ENCODE measurements at places on chromosomes 4 and X.
A peak's percentile ranks its signal among the peaks of the same experiment; 100 is the strongest.

GRCh38 chr4:17762726-17763125, 18.7 kb downstream of the FAM184B start:
- no peak for DNase-seq

DNA sequence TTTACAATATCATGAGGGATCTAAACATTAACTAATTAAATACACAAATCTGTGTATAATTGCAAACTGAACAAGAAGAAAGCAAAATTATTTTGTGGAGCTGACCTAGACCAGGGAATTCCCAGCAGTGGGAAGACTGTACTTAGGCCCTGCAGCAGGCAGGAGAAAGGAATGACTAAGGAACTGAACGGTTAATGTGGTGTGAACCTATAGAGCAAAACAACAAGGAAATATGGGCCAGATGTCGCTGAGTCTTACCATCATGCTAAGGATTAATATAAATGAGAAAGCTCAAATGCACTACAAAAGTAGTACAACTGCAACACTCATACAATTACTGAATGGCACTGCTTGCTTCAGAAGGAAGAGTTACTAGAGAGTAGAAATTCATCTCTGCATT, 120.3 kb upstream of the ATXN3L start:
- no peak for DNase-seq

GRCh38 chrX:105647749-105648148, 174.6 kb upstream of the NRK start:
- no peak for DNase-seq

DNA sequence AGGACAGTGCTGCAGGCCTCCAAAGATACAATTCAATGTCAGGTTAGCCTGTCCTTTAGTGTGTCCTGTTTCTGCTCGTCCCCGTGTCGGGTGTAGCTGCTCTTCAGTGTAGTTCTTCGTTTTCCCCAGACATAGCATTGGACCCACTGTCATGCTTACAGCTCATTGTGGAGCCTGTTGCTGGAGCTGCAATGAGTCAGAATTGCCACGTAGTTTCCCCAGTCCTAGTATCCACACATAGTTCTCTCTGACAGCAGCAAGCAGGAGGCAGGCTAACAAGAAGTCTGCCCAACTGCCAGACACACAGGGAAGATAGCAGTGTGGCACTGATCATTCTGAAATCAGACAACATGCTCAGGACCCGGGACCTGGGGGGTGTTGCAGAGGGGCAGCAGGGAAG, 49.2 kb downstream of the MOSPD2 start:
- no peak for DNase-seq

GRCh38 chrX:40083979-40084359, 13.8 kb downstream of the BCOR start:
- DNase-seq, result no peak

GRCh38 chr4:109553130-109553529, 6.9 kb upstream of the MCUB start:
- DNase-seq, result no peak

- no peak for DNase-seq
Measured at GRCh38 chrX:3651277-3651676, 62.2 kb downstream of the PRKX start.

DNA sequence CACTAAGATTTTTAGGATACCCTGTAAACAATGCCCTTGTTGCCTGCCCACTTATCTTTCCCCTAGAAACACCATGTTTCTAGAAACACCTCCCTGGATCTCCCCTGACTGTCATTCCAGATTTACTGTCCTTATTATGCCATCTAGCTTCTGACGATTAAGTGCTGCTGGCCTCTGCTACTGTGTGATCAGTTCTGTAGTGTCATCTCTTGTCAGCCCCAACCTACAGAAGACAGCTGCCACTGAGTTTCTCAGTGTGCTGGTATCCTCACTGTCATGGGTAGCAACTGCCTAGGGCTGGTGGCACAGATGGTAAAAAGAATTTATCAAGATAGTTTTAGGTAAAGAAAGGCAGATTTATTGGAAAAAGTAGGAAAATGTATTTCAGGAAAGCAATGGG, 68.7 kb upstream of the WWC2 start:
- DNase-seq, result no peak

DNA sequence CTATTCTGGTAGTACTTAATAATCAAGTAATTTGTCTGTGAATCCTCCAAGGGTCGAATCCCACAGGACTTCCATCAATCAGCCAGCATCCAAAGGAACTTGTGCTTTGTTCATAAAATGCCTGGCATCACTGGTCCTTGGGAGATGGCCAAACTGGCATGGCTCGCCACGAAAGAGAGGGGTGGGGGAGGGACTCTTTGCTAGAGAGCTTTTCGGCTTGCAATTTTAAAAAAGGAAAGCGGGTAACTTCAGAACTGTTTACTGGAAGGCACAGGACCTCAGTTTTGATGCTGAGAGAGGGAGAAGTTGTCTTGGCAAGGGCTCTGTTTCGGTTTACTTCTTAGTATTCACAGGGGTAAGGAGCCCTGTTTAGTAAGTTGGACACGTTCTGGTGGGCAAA, 79.4 kb upstream of the FHL1 start:
- no peak for DNase-seq

- no peak for DNase-seq
Measured at GRCh38 chrX:38960137-38960536, 158.9 kb downstream of the MID1IP1 start.

DNA sequence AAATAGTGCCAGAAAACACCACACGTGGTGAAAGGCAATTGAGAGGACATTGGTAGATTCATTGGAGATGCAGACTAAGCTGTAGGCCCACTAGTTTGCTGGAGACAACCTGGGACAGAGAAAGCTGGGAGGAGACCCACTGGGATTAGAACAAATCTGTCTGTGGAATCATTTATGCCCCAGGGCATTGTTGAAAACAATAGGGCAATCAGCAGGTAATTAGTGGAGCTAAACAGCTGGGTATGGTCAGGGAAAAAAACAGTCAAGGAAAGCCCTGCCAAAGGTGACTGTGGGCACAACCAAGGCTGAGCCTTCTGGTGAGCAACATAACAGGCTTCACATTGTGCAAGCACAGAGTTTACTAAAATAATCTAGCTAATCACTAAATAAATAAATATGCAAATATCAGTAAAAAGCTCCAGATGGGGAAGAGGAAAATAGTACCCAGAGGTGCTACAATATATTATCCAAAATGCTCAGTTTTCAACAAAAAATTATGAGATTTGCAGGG, 9.0 kb downstream of the TCEAL3 start:
- no peak for DNase-seq

DNA sequence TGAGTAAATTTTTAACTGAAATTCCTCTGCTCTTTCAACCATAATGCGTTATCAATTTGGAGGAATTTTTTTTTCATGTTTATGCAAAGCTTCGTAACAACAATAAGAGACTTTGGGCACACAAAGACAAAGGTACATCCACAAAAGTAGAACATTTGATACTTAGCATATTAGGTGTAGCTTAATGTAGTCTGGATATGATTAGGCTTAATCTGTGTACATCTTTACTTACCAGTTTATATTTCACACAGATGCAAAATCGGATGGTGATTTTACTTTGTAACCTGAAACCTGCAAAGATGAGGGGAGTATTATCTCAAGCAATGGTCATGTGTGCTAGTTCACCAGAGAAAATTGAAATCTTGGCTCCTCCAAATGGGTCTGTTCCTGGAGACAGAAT, 20.3 kb downstream of the AIMP1 start:
- DNase-seq, result no peak

DNA sequence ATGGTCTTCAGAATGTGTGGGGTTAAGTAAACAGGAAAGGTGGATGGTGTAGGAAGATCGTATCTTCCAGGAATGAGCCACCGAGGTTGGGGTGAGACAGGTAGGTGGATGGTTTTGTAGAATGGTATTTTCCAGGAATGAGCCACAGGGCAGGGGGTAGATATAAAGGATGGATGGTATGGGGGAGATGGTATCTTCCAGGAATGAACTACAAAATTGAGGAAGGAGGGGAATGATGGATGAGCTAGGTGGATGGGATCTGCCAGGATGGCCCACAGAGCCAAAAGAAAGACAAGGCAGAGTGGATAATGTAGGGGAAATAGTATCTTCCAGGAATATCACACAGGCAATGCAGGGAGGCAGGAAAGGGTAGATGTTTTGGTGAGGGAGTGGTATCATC, 60.0 kb downstream of the MAOA start:
- no peak for DNase-seq

GRCh38 chr4:182904211-182904761, 12.9 kb downstream of the DCTD start:
- DNase-seq, result no peak

- DNase-seq, result peak; percentile 4
Measured at GRCh38 chr4:184843984-184844554, 18.3 kb upstream of the ACSL1 start.

DNA sequence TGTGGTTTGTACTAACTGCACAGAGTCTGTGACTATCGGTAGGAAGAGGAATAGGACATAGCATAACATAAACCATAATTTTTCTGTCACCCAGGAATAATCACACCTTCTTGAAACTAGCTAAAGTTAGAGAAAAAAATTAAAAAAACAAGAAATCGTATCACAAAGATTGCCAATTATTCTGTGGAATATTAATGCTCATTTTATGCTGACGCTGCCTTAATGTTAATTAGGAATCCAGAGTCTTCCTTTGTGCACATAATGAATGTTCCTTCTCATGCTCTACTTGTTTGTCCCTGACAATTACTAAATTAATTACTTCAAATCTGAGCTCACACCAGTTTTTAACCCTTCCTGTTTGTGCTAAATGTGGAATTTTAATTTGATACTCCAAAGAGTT, 772.7 kb upstream of the EPHA5 start:
- no peak for DNase-seq

- no peak for DNase-seq
Measured at GRCh38 chr4:163448540-163449203, 24.9 kb downstream of the TKTL2 start.

DNA sequence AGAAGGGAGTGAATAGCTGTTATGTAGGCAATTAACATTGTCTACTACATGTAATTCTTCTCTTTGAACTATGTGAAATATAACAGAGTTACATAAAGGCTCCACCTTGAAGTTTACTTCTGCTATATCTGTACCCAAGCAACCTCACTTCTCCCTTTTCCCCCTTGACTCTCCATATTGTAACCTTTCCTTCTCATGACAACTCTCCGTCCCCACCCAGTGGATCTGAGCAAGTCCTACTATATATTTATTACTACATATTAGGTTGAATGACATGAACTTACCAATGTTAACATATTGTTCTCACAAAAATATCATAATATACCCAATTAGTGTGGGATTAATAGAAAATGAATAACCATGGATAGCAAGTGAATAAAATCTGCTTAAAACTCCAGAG, 93.2 kb upstream of the ATP8A1 start:
- DNase-seq, result peak; percentile 10

DNA sequence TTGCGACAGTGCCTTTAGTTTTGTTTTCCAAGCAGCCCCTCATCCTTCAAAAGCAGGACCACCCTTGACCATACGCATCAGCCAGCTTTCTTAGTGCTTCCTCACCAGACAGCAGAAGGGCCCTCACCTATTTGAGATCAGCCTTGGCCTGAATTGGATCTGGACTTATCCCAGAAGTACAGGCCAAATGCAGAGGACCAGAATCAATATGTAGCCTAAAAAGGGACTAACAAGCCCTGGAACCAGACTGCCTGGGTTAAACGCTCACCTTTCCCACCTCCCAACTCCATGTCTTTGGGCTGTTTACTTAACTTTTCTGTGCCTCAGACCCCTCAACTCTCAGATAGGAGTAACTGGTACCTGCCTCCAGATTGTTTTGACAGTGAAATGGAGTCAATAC, 77.7 kb upstream of the ATP6AP2 start:
- DNase-seq, result no peak

DNA sequence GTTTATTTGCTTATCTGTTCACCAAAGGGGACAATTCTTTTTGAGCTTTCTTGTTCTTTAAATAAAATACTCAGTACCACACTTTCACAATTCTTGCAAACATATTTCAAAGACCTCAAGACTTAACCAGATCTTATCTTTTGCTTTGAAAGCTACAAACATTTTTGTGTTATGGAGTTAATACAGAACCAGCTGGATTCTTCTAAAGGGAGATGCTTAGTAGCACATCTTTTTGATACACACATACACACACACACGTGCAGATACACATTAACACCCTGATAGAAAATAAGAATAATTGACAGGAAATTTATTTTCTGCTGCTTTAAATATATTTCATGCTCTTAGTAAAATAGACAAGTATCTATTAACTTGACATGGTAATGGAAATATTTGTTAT, 379.1 kb downstream of the SH2D1A start:
- no peak for DNase-seq

- no peak for DNase-seq
Measured at GRCh38 chrX:3044196-3044595, 2.9 kb downstream of the ARSF start.

DNA sequence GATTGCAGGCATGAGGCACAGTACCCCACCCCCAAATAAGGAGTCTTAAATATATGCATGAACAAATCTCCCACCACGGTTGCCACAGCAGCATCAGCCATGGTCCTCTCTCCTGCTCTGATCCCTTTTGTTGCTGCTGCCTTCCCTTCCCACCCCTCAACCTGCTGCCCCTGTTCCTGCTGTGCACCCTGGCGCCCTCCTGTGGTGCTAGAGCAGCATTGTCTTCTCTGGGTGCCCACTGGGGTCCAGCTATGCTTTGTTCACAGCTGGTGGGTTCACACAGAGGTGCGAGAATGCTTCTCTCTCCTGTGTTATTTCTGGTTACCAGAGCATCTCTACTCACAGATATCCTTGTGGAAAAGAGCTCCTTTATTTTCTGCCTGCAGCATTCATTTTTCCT, 116.2 kb downstream of the GATB start:
- no peak for DNase-seq

DNA sequence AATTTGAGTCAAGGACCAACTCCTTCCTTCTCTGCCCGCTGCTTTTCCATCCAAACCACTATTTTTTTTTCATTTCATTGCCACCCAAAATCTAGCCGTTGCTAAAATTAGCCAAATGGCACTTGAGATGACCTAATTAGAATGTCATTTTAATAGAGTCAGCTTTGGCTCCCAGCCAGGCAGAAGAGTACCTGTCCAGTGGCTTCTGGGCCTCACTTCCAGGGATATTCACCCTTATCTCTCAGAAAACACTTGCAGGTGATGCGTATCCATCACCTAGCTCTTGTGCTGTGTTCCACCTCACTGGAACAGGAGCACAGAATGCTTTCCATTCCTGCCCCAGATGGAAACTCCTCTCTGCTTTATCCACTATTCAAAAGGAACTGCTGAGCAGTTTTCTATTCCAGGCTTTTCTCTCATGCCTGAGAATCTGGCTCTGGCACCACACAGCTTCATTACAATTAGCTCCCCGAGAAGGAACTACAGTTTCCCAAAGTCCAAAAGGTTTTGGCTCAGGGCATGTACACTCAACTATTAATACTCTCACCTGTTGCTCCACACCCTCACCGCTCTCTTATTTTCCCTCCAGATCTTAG, 18.5 kb downstream of the MAGEA9B start:
- DNase-seq, result no peak

GRCh38 chrX:148874636-148875246, 374.3 kb downstream of the AFF2 start:
- DNase-seq, result no peak
